Neural progenitor cell (in vitro differentiated cells): ENCODE measurements at places on chromosomes 13 and 19.

- no peak for DNase-seq
Measured at GRCh38 chr19:10462557-10462956, 40.6 kb downstream of the KEAP1 start.

DNA sequence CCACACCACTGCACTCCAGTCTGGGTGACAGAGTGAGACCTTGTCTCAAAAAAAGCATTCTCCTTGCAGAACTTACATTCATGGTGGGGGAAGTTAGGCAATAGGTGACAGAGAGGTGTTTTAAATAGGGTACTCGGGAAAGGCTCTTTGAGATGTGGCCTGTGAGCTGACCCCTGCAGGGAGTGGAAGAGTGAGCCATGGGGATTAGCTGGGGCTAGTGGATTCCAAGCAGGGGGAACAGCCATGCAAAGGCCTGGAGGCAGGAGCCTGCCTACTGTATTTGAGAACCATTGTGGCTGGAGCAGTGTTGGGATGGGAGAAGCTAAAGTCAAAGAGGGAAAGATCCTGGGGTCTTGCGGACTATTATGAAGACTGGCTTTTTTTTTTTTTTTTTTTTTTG, 3.9 kb upstream of the DMKN start:
- no peak for DNase-seq

- DNase-seq = no peak
Measured at GRCh38 chr13:92734068-92734467, 492.5 kb upstream of the GPC6 start.

- DNase-seq = no peak
Measured at GRCh38 chr19:14434543-14435319, 1.6 kb downstream of the PKN1 start.

DNA sequence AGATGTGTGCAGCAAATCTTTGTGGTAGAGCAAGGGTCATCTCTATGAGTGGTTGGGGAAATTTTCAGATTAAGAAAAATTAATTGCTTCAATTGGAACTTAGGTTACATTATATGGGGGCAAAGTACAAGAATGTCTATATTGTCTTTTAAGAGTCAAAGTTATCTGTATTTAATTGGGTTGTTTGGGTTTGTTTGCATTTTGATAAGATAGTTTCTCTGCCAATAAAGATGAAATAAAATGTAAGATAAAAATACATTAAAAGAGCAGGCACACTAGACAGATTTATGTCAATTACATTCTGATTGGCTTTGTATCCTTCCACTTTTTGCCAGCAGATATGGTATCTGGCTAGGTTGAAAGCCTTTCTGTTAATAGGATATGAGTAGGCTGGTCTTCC, 317.2 kb downstream of the OXGR1 start:
- DNase-seq = no peak

DNA sequence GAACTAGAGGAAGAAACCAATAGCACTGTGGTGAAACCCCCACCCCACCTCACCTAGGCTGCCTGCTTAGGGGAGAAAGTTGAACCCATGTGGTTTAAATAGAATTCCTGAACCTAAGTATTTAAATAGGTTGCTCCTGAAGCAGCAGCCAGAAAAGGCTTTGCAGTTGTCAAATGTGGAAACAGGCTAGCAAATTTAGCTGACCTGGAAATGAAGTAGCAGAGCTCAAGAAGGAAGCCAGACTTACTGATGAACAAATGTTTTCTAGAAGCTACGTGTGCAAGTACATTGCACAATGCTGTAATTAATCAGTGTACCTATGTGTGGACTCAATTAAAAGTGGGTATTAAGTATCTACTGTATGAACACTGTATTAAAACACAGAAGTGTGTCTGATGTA, 61.3 kb downstream of the SCEL start:
- DNase-seq = no peak

- DNase-seq = no peak
Measured at GRCh38 chr13:19591864-19592263, 30.5 kb upstream of the TPTE2 start.

DNA sequence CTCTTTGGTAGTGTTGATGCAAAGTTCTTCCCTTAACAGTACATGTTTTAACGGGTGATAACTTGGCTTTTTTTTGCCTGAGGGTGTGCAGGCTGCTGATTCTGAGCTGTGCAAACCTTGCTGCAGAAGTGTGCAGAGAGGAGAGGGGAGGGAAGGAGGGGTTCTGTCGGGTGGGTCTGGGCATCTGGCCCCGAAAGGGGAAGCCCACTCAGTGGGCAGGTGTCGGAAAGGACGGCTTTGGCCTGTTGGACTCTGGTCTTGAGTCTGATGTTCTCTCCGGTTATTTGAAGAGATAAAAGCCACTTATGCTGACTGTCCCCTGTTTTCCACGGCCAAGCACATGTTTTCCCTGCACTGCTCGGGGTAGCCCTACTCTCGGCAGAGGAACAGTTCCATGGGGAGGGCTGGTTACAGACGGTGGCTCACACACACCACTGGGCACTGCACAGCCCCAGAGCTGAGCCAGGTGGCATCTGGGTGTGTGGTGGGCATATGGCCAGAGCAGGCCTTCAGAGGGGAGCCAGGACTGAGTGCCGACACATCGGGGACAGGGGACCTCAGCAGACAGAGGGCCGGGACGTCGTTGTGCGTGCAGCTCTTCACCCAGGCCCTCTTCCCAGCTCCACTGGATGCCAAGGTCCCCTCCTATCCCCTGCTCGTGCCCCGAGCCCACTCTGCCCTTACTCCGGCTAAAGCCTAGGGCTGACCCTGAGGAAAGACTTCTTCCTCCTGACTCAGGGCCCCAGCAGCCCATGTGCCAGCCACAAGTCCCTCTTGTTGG, 93.2 kb downstream of the TEX29 start:
- DNase-seq = no peak

GRCh38 chr13:112574416-112574815, 13.5 kb downstream of the TUBGCP3 start:
- no peak for DNase-seq

- no peak for DNase-seq
Measured at GRCh38 chr19:7787141-7787540, 24.1 kb downstream of the CLEC4M start.

GRCh38 chr13:24459234-24459633, 53.3 kb downstream of the PARP4 start:
- DNase-seq = no peak

- DNase-seq = no peak
Measured at GRCh38 chr13:112170823-112171569, 104.0 kb downstream of the SOX1 start.

DNA sequence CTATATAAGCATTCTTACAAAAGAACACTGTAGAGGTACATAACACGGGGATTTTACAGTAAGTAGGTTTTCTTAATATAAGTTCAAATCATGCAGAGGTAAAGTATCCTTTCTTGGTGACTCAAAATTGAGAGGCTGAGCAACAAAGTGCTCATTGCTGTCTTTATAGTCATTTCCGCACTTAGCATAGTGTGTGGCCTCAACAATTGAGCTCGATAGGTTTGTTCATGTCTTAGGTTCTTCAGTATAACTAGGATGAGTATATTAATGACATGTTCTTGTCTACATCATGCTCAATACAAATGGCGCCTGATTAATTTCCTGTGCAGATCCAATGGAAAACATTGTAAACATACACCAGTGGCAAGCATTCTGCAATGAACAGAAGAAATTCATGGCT, 1.4 kb downstream of the WDFY2 start:
- DNase-seq = no peak

DNA sequence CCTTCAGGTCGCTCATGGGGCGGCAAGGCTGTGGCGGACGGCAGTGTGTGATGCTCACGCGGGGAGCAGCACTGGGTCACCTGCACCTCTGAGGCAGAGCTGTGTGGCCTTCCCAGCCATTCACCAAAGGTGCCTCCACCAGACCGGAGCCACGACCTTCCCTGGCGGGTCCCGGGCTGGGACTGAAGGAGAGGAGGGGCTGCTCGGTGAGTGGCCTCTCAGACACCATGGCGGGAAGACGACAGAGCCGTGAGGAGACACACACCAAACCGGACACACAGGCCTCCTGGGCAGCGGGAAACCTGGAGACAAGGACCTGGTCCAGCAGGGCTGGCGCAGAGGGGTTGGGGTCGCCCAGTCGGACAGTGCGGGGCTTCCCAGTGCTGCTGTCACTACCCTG, 7.5 kb downstream of the MCF2L start:
- DNase-seq = no peak

DNA sequence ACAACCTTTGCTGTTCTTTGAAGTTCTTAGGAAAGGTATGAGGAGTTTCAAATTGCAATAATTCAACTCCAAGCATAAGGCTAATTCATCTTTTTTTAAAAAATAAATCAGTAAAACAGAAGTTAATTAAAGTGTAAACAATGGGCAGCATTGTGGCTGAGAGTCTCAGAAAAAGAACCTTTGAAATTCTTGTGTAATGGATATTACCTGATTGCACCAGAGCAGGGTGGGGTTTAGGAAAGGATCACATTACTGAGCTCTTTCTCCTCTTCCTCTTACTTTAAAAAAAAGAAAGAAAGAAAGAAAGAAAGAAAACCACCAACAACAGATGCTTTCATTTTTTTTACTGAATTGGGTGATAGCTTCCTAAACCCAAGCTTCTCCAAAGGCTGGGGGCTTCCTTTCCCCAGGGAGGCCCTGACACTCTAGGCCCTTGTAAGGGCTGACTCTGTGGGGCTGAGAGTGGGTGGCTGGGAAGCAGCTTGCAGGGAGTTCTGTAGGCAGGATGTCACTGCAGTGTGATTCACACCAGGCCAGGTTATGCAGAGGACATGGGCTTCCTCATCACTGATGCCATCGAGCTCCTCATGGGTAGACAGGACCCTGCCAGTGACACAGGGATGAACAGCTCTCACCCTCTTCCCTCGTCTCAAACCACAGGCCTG, 564.5 kb downstream of the FGF9 start:
- DNase-seq = peak; percentile 25

- DNase-seq = no peak
Measured at GRCh38 chr13:113864273-113864890, 506 bp upstream of the GAS6 start.

GRCh38 chr19:4063369-4064148, 3.1 kb downstream of the ZBTB7A start:
- peak; percentile 55 for DNase-seq

GRCh38 chr13:77595166-77595810, 59.8 kb downstream of the SCEL start:
- DNase-seq = no peak

DNA sequence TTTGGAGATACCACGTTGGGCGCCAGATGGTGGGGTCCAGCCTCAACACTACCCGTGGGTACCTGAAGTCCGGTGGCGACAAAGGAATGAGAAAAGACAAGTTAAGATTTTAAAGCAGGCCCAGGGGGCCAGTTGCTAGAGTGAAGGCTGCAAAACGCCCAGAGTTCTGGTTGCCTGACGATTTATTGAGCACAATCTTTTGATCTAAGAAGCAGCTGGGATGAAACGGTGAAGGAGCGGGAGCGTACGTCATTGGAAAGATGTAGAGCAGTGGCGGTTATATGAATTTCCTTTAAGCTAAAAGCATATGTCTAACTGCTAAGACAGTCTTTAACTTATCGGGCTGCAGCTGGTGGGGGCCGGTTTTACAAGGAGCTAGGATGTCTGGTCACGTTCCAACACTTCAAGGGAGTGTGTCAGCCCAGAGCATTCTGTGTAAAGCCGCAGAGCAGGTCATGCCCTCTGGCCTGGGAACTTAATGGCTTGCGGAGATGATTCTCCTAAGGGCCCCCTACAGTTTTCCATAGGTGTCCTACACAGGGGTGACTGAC, 28.9 kb upstream of the EVI5L start:
- DNase-seq = no peak

- DNase-seq = no peak
Measured at GRCh38 chr19:16496613-16496983, 404 bp downstream of the C19orf44 start.

GRCh38 chr19:35937345-35938281, 1.4 kb downstream of the LRFN3 start:
- no peak for DNase-seq

DNA sequence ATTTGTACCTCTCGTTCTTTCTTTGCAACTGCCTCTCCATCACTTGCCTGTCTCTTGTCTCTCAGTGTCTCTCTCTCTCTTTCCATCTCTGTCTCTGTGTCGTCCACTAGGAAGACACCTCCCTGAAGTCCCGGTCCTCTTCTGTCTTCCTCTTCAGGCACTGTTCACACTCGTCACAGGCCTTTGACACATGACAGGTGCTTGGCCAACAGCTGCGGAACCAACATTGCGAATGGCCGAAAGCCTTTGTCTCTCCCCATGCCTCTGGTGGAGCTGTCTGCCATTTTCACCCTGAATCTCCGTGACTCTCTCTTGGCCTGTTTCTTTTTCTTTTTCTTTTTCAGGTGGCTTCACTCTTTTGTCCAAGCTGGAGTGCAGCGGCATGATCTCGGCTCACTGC, 2.8 kb downstream of the HIPK4 start:
- DNase-seq = no peak

DNA sequence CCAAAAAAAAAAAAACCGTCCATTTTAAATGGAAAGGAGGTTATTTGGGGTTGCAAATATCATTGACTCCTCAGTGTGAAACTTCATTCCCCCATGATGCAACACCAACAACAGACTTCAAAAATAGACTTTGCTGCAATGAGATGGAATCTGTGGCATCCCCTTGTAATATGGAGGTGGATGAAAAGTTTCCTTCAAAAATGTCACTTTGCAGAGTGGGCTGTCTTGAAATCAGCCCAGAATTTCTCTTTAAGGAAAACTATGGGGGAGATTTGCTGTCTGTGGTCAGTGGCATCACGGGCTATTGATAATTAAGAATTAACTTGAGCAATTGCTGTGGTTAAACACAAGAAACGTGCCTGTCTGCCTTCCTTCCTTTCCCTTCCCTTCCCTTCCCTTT, 1.5 kb downstream of the GPR18 start:
- no peak for DNase-seq

- DNase-seq = peak; percentile 97
Measured at GRCh38 chr19:41959056-41960053, at the start of gene RABAC1. Gene RABAC1 (minus strand): TSS chr19:41959321. CDS start chr19:41959292, 29 bp downstream.

DNA sequence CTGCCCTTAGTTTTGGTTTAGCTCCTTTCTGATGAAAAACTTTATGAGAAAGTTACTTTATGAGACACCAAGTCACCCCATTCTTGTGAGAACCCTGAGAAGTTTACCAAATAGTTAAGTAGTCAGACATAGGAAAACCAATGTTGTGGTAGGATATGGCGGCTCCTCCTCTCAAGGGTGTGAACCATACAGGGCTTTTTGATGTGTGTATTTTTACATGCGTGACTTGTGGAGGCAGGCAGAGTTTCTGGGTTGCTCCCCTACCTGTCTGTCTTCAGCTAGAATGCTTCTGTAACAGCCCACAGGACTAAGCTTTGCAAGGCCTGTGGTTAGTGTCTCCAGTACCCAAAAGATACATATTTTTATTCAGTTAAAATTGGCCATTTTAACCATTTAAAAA, 18.3 kb downstream of the UBAC2 start:
- DNase-seq = no peak
